Panc1 (cell line): ENCODE measurements at places on chromosomes 6 and 20.
A peak's percentile ranks its signal among the peaks of the same experiment; 100 is the strongest.

DNA sequence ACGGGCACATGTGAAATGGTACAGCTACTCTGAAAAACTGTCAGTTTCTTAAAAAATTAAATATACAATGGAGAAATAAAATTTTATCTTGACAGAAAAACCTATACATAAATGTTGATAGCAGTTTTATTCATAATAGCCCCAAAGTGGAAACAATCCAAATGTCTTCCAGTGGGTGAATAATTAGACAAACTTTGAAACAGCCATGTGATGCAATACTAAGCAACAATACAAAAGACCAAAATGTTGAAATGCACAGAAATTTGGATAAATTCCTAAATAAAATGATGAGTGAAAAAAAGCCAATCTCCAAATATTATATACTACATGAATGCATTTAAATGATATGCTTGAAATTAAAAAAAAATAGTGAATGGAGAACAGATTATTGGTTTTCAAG is 523.1 kb downstream of the HTR1B start:
- H3K27ac ChIP-seq: no peak overlapping the region
- no peaks in the 10 kb centered on the region for H3K4me1 ChIP-seq
- H3K27me3 ChIP-seq: no peaks in the 10 kb centered on the region
- H3K4me3 ChIP-seq: no peak overlapping the region
- DNase-seq: no peak

DNA sequence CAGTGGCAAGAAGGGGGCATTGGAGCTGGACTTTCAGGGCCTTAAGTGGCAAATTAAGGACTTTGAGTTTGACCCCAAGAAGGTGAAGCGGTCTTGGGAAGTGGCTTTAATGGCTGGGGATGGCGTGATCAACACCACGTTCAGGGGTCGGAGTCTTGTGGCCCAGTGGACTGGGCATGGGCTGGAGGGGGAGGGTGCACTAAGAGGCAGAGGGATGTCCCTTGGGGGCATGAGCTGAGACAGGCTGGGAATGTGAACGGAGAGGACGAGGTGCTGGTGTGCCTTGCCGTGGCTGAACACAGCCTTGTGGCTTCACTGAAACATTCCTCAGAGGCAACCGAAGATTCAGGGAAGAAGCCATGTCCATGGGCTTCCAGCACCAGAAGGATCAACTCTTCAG is 227.0 kb downstream of the SYNDIG1 start:
- H3K27ac ChIP-seq: no peak overlapping the region
- H3K36me3 ChIP-seq: no peaks in the 10 kb centered on the region
- H3K4me1 ChIP-seq: no peaks in the 10 kb centered on the region
- DNase-seq: no peak

DNA sequence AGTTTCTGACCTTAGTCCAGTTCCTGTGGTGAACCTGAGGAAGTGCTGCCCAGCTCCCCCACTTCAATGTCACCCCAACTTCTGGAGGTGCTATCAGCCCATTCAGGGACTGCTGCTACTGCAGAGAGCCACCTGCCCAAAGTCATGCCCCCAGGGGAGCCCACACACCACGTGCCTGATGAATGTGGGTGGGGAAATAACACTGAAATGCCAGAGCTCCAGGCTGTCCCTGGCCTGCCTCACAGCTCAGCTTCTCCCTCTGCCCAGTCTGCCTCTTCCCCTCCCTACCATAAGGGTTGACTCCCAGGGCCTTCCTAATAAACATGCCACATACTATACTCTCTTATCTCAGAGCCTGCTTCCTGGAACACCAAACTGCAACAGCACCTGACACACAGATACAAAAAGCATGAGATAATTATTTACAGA is 276.4 kb upstream of the MOCS1 start:
- DNase-seq: no peak
- no peaks in the 10 kb centered on the region for H3K4me1 ChIP-seq
- no peaks in the 10 kb centered on the region for H3K36me3 ChIP-seq
- no peaks in the 10 kb centered on the region for H3K27me3 ChIP-seq
- no peak overlapping the region for H3K4me3 ChIP-seq

GRCh38 chr6:170139531-170139930 is 151.3 kb downstream of the DLL1 start:
- no peak overlapping the region for H3K27ac ChIP-seq
- H3K27me3 ChIP-seq: 0 out of 2 replicates have a peak, but pooled peaks cover 4% of the 10 kb centered on the region
- H3K4me3 ChIP-seq: no peak overlapping the region
- H3K4me1 ChIP-seq: no peaks in the 10 kb centered on the region
- H3K36me3 ChIP-seq: no peaks in the 10 kb centered on the region

- H3K27me3 ChIP-seq: no peaks in the 10 kb centered on the region
- no peak overlapping the region for H3K27ac ChIP-seq
- no peaks in the 10 kb centered on the region for H3K4me1 ChIP-seq
- H3K36me3 ChIP-seq: no peaks in the 10 kb centered on the region
- DNase-seq: no peak
- H3K4me3 ChIP-seq: no peak overlapping the region
These were observed 30.4 kb upstream of the FBXO30 start for GRCh38 chr6:145844933-145845540.

GRCh38 chr20:61663521-61664425 is 401.9 kb downstream of the TAF4 start:
- H3K36me3 ChIP-seq: no peaks in the 10 kb centered on the region
- H3K27me3 ChIP-seq: no peaks in the 10 kb centered on the region; the same call in 1 of the 2 replicates
- no peak overlapping the region for H3K27ac ChIP-seq

DNA sequence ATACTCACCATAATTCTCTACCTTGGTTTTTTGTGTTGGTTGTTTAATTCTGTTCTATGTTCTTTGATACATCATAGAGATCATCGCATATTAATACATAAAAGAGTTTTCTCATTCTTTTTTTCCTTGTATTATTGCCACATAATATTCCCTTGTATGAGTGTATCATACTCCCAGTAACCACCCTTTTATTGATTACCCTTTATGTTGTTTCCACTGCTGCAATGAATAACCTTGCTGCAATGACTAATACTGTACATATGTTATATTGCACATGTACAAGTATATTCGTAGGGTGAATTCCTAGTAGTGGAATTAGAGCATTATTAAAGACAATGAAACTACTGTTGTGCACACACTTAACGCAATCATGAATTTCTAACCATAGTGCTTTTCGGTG is 9.1 kb upstream of the SF3B5 start:
- no peaks in the 10 kb centered on the region for H3K36me3 ChIP-seq
- H3K4me1 ChIP-seq: no peaks in the 10 kb centered on the region
- no peak overlapping the region for H3K27ac ChIP-seq
- no peak for DNase-seq
- no peaks in the 10 kb centered on the region for H3K27me3 ChIP-seq

DNA sequence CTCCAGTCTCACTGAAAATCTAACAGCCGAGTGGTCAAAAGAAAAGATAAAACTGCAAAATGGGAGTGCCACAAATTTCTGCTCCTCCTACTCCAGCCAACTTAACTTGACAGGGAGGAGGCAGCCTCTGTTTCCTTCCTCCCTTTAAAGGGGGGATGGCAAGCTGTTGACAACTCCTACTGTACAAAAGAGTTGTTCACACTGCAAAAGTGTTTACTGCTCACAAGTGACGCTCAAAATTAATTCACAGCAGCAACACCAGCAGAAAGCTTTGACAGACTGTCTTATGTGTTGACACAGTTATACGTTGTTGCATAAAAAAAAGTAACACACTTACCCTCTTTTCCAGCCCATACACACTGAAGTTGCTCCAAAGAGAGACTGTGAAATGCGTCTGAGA is 169.8 kb downstream of the BACH2 start:
- no peaks in the 10 kb centered on the region for H3K27me3 ChIP-seq
- H3K4me1 ChIP-seq: no peaks in the 10 kb centered on the region
- no peak overlapping the region for H3K4me3 ChIP-seq
- H3K27ac ChIP-seq: no peak overlapping the region

DNA sequence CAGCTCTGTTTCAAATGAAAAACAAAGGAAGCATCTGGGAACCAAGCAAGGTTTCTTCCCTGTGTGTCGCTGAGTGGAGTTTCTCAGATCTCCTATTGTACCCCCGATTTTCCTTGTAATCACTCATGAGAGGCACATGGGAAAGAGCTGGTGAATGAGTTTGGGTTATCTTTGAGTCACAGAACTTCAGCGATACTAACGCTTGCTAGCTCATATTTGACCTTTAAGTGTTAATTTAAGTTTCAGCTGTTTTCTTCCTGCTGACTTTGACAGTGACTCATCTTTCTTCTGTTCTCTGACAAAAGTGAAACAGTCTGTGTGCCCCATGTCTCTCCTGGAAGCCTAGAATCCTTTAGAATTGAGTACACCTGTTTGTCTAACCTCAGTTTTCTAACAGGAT is 261.1 kb upstream of the RGS17 start:
- no peak overlapping the region for H3K27ac ChIP-seq
- H3K36me3 ChIP-seq: no peaks in the 10 kb centered on the region
- no peak for DNase-seq
- no peaks in the 10 kb centered on the region for H3K27me3 ChIP-seq

DNA sequence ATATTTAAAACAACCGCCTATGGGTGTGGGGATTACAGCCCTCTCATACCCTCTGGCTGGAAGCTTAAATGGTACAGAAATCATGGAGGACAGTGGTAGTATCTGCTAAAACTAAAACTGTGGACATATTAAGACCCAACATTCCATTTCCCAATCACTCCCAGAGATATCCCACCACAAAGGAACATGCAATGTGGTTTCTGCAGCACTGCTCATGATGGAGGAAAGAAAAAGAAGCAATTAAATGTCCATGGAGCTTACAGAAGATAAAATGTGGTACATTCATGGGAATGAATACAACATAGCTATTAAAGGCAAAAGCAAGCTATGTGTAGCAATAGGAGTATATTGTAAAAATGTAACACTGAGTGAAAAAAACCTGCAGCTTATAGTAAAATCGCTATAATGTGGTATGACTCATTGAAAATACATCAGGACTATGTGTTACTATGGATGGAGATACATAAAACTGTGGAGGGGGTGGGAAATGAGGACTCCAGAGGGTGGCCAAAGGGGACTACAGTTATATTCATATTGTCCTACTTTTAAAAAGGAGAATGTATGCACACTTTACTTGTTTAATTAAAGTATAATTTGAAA is 22.9 kb upstream of the NNAT start:
- H3K27me3 ChIP-seq: no peaks in the 10 kb centered on the region
- no peak overlapping the region for H3K4me3 ChIP-seq
- no peak for DNase-seq

DNA sequence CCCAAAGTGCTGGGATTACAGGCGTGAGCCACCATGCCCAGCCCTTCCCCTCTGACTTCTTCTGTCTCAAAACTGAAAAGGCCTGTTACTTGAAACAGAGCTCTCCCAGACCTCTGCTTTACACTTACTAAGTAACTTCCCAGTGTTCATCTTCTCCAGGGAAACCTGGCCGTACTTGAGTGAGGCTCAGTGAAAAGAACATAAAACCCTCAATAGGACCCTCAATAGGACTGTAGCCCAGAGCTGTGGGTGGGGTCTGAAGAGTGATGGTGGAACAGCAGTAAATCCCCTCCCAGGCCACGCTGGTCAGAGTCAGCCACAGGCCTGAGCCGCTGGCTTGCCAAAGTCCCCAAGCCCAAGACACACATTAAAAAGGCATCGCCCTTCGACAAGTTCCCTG is 145.4 kb downstream of the NFATC2 start:
- H3K27me3 ChIP-seq: no peaks in the 10 kb centered on the region
- no peaks in the 10 kb centered on the region for H3K4me1 ChIP-seq
- H3K4me3 ChIP-seq: no peak overlapping the region

DNA sequence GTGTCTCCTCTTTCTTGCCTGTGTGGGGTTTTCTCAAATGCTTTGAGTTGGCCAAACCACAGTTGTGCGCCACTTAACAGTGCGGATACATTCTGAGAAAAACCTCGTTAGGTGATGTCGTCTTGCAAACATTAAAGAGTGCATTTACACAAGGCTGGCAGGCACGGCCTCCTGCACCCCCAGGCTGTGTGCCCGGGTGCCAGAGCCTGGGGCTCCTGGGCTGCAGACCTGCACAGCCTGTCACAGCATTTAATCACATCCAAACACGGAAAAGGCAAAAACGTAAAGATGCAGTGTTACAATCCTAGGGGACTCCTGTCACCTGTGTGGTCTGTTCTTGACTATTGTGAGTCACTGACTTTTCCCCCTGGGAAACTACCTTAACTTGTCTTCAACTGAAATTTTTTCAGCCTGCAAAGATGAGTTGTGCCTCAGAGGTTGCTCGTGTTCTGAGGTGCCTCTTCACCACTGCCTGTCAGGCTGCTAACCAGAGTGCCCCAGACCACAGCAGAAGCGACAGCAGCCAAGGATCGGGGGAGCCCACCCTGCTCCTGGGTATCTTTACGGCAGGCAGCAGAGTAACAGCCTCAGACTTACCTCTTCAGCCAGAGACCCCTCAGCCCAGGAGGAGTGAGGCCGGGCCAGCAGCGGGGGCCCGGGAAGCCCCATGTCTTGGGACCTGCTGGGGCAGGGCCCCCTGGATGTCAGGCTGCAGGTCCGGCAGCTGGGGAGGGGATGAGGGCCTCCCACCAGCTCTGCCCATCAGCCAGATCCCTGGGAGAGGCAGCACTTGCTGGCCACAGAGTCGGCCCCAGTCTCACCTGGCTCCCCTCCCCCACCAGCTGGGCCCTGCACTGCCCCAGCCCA is 683 bp upstream of the C20orf204 start:
- H3K4me1 ChIP-seq: peaks cover 33% of the 10 kb centered on the region
- 0 out of 2 replicates have a peak overlapping the region, but pooled peaks have one; percentile 2 for H3K27ac ChIP-seq
- H3K36me3 ChIP-seq: 0 out of 2 replicates have a peak, but pooled peaks cover 2% of the 10 kb centered on the region
- DNase-seq: no peak
- no peaks in the 10 kb centered on the region for H3K27me3 ChIP-seq
- H3K4me3 ChIP-seq: no peak overlapping the region

GRCh38 chr6:26743941-26744699 is 84.6 kb upstream of the ZNF322 start:
- H3K4me3 ChIP-seq: peak overlapping the region; percentile 65
- peak; percentile 1 for DNase-seq
- H3K27ac ChIP-seq: peak overlapping the region; percentile 70
- no peaks in the 10 kb centered on the region for H3K36me3 ChIP-seq
- H3K4me1 ChIP-seq: peaks cover 2% of the 10 kb centered on the region

GRCh38 chr6:152976749-152977148 is 6.1 kb downstream of the FBXO5 start:
- H3K4me3 ChIP-seq: no peak overlapping the region
- H3K27ac ChIP-seq: no peak overlapping the region
- H3K36me3 ChIP-seq: peaks cover 66% of the 10 kb centered on the region
- H3K4me1 ChIP-seq: peaks cover 43% of the 10 kb centered on the region

DNA sequence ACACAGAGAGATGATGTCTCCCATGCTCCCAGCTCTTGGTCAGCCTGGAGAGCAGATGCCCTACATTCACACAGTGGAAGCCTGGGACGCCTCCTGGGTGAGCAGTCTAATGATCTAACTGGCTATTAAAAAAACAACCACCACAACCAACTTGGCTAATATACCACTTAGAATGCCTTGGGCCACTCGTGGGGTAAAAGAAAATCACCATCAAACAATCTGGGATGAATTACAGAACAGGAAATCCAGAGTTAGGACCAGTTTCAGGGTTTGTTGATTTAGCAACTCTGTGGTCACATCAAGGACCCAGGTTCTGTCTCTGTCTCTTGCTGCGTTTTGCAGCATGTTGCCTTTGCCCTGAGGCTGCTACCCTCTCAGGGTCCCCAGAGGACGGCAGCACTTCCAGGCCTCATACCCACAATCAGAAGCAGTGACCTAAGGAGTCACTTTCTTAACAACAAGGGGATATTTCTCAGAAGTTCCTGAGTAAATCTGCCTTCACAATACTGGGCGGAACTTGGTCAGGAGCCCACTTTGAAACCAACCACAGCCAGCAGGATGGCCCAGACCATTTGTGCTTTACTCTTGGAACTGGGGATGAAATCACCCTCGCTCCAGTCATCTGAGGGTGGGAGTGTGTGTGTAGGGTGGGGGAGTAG is 118.7 kb downstream of the CLIC5 start:
- no peaks in the 10 kb centered on the region; the same call in 1 of the 2 replicates for H3K27me3 ChIP-seq
- H3K4me1 ChIP-seq: no peaks in the 10 kb centered on the region
- H3K36me3 ChIP-seq: no peaks in the 10 kb centered on the region
- no peak overlapping the region for H3K4me3 ChIP-seq
- H3K27ac ChIP-seq: no peak overlapping the region
- DNase-seq: no peak
